Urinary bladder (tissue), 4 donors: ENCODE measurements at places on chromosomes 5 and 9. TPM values are rescaled to one million over a fixed set of nuclear protein-coding genes. Genes with fewer than 3 reads are reported as not detected.

GMCL2 gene
- total RNA-seq: 0.16 TPM

PCDHA4 gene
- total RNA-seq: 1.1 TPM

SPINK5 gene
- total RNA-seq: 0.21 TPM

SLC6A19 gene
- total RNA-seq: not detected

CDH9 gene
- total RNA-seq: 0.53 TPM

SPATA31C1 gene
- total RNA-seq: 0.16 TPM
